ENCODE measurements at places on chromosomes 3 and 15.

DNA sequence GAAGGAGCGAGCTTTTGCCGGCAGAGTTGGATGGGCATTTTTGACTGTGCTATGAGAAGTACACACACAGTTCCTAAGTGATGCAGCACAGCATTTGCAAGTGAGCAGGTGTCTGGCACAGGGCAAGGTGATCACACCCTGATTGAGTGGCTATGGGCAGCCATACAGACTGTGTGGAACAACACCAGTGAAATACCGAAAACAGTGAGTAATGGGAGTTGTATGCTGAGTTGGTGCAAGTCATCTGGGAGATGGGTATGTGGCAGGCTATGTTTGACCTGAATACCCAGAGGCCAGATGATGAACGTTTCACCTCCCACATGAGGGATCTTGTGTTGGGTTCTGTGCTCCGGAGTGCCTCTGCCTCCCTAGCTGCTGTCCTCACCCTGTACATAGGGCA, 53.5 kb upstream of the TIPARP start:
- no peak for DNase-seq

- no peak for DNase-seq
Measured at GRCh38 chr3:81998139-81998755, 236.8 kb upstream of the GBE1 start.

- DNase-seq: no peak
Measured at GRCh38 chr15:67928666-67929065, 88.8 kb upstream of the RNU6-1 start.

GRCh38 chr3:24730173-24730572, 235.5 kb upstream of the THRB start:
- DNase-seq: no peak

DNA sequence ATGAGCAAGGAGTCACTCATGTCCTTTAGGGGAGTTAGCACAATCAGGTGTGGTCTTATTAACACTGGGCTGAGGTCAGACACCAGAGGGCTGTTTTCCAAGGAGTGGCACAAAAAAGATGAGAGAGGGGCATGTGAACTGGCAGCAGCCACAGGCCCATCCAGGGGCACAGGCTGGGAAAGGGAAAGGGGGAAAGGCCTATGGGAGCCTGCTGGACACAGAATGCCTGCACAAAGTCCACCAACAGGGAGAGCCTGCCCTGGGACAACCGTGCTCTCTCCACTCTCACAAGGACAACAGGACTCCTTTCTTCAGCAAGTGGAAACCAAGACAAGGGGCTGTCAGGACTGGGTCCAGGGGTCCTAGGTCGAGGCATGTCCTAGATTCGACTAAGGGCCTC, 109.6 kb downstream of the ADCY5 start:
- DNase-seq: no peak

- peak; percentile 72 for DNase-seq
Measured at GRCh38 chr3:58535531-58536500, 1.2 kb downstream of the ACOX2 start.

DNA sequence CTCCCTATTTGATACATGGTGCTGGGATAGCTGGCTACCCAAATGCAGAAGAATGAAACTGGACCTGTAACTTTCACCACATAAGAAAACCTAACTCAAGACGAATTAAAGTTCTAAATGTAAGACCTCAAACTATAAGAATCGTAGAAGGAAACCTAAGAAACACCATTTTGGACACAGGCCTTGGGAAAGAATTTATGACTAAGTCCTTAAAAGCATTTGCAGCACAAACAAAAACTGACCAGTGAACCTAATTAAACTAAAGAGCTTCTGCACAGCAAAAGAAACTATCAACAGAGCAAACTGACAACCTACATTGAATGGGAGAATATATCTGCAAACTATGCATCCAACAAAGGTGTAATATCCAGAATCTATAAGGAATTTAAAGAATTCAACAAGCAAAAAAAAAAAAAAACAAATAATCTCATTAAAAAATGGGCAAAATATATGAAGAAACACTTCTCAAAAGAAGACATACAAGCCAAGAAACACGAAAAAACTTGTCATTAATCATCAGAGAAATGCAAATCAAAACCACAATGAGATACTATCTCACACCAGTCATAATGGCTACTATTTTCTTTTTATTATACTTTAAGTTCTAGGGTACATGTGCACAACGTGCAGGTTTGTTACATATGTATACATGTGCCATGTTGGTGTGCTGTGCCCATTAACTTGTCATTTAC, 37.0 kb downstream of the HDGFL3 start:
- DNase-seq: no peak

GRCh38 chr3:113663761-113664160, 32.7 kb downstream of the USF3 start:
- DNase-seq: no peak

DNA sequence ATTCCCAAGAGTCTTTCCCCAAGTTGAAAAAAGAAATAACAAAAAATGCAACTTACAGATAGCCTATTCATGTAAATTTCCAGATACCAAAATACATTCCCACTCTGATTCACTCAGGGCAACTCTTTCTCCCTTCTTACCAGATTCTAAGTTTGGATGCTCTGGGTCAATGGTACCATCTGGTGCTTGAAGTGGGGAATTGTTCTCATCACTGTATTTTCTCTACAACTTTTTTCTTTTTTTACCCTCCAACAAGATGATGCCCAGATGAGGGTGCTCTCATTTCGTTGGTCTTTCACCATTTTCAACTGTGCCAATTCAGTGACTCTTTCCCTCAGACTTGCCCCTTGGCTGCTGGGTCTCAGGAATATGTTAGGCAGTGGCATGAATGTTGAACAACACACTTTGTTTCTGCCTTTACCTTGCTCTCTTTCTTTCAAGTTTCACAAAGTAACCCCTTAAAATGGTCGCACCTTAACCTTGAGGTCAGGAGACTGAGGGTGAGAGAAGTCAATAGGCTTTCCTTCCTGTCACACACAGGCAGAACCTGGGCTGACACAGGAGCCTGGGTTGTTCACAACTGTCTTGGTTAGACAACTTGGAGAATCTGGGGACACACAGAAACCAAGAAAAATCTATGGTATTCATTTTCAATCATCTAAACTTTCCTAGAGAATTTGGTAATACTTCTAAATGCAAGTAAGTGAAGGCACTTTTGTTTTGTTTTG, 330.7 kb upstream of the SLCO3A1 start:
- peak; percentile 85 for DNase-seq

DNA sequence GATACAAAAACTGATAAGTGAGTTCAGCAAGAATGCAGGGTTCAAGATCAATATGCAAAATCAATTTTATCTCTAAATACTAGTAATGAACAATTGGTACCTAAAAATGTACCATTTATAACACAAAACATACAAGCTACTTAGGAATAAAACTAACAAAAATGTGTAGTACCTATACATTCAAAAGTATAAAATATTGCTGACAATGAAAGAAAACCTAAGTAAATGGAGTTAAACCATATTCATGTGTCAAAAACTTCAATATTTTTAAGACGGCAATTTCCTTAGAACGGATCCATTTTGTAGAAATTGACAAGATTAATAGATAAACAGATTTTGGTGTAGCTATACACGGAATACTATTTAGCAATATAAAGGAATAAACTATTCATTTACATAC, 343.1 kb upstream of the CCDC54 start:
- no peak for DNase-seq

DNA sequence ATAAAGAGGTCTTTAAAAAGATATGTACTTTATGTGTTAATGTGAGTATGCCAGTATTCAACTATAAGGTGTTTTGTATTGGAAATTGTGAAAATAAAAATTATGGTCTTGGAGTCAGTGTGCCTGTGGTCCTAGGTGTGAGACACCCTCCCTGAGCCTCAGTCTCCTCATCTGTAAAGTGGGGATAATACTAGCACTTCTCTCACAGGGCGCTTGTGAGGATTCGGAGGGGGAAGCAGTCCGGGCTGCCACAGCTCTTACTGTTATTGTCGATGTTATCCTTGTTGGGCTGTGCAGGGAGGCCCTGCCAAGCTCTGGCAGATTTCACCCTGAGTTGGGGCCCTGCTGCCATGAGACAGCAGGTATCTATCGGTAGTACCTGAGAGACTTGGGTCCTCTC, 26.7 kb upstream of the FBLN2 start:
- no peak for DNase-seq

GRCh38 chr3:127371334-127371733, 83.5 kb upstream of the PRR20G start:
- DNase-seq: no peak

- no peak for DNase-seq
Measured at GRCh38 chr15:99823346-99823745, 90.1 kb upstream of the LYSMD4 start.

DNA sequence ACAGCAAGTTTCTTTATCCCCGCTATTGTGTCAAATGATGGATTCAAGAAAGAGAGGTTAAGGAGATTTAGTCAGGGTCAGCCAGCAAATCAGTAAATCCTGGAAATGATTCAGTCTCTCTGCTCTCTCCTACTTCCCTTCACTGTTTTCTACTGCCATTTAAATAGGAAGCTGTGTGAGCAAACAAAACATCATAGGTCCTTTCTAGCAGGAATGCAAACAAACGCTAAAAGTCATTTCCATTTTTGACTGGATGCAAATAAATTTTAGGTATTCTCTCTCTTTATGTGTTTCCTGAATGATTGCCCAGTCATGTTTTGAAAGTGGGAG, 299.4 kb upstream of the RORA start:
- no peak for DNase-seq

DNA sequence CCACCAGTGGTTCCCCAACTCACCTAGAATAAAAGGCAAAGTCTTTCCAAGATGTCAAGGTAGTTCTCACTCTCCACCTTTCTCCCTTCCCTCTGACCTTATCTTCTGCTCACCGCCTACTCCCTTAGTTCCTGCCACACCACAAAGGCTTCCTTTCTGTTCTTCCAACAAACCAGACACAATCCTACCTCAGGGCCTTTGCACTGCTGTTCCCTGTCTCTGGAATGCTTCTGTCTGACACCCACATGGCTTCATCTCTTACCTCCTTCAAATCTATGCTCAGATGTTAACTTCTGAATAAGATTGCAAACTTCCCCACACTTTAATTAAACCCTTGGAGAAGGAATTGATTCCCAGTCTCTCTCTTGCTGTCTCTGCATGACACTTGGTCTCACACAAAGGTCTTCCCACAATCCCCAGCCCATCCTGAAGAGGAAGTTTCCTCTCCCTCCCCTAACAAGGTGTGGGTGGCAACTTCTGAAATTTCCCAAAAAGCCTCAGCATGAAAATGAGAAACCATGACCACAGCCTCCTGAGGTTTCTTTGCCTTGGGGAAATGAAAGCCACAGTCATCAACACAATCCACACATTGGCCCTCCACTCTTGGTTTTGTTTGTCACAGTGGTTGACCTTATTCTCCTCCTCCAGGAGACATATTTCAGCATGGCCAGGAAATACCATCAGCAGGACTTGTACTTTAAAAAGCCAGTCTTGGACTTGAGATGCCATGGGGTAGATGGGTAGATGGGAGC, 3.0 kb upstream of the RYK start:
- DNase-seq: no peak

DNA sequence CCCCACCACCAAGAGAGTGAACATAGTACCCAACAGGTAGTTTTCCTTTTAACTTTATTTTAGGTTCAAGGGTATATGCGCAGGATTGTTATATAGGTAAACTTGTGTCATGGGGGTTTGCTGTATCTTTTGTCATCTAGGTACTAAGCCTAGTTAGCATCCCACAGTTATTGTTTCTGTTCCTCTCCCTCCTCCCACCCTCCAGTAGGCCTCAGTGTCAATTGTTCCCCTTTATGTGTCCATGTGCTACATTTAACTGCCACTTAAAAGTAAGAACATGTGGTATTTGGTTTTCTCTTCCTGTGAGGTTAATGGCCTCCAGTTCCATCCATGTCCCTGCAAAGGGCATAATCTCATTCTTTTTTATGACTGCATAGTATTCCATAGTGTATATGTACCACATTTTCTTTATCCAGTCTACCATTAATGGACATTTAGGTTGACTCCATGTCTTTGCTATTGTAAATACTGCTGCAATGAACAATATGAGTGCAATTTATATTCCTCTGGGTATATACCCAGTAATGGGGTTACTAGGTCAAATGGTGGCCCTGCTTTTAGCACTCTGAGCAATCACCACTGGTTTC, 66.2 kb downstream of the ST3GAL6 start:
- DNase-seq: no peak

Measured in hematopoietic multipotent progenitor cell (in vitro differentiated cells).